ENCODE measurements at places on chromosomes 12 and 14.

- no peak for DNase-seq
Measured at GRCh38 chr12:102215992-102216691, 18.5 kb upstream of the PMCH start.

DNA sequence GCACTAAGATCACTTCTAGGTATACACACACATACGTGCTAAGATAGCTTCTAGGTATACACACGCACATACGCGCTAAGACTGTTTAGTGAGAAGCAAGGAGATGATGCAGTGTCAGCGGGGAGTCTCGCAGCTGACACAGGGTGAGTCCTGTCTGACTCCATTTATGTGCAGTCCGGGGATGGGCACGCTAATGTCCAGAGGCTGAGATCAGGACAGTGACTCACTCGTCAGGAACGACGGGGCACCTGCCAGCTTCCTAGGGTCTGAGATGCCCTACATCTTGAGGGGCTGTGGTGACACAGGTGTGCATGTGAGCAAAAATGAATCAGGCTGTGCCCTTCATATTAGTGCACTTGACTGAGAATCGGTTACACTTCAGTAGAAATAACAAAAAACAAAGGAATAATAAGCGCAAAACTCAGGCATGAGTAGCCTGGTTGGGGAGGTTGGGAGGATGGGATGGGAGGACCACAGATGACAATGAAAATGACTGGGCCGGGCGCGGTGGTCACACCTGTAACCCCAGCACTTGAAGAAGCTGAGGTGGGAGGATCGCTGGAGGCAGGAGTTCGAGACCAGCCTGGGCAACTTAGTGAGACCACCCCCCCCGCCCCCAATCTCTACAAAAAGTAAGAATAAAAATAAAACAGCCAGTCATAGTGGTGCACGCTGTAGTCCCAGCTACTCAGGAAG lies 29.1 kb upstream of the ULK1 start:
- no peak for DNase-seq

- no peak for DNase-seq
Measured at GRCh38 chr12:29024117-29024516, 125.0 kb upstream of the FAR2 start.

GRCh38 chr12:71846322-71846940 lies 6.9 kb downstream of the TBC1D15 start:
- DNase-seq, result no peak

GRCh38 chr12:6664902-6665301 lies 2.0 kb upstream of the ING4 start:
- no peak for DNase-seq

Data from esophagus squamous epithelium (tissue), 5 donors.